ENCODE measurements at places on chromosomes 4 and X. TPM values are rescaled to one million over a fixed set of nuclear protein-coding genes. Genes with fewer than 3 reads are reported as not detected.

- ATAC-seq: no peak
These were observed 2.5 kb upstream of the SPANXD start for GRCh38 chrX:141701072-141701471.

PCYT1B gene
- total RNA-seq: 5.4 TPM

WFS1 gene
- total RNA-seq: 95.9 TPM

SHROOM4 gene
- 10.6 TPM for total RNA-seq

DNA sequence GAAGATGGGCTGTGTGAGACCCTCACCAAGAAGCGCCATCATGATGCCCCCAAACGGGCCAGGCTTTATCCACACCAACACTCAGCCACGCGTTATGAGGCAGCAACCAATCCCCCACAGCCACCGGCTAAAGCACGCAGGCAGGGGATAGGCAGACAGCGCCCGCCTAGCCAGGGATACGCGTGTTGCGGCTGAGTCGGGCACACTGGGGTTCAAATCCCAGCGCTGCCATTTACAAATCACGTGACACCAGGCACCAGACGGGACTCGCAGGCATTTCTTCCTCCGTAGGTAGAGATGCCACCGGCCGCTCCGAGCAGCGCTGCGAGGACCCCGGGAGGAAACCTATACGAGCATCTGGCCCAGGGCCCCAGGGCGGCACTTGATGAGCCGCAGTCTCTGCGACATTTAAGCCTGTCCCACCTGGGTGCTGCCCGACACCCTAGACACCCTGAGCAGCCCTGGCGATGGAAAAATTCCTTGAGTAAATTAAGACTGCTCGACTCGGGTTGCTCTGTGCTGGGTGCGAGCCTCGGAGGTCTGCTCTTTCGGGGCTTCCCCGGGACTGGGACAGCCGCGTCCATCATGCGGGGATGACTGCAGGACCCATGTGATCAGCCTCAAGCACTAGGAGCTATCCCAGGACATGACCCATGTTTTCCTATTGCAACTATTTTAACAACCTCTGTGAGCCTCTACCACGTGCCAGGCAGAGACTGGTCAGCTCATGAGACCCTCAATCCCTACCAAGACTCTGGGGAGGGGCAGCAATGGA, 6.3 kb downstream of the ABLIM2 start:
- ATAC-seq: no peak

- ATAC-seq: no peak
These were observed 205.8 kb downstream of the NWD2 start for GRCh38 chr4:37450309-37450708.

SHROOM3 gene
- total RNA-seq: 29.5 TPM

CABS1 gene
- not detected for total RNA-seq

DNA sequence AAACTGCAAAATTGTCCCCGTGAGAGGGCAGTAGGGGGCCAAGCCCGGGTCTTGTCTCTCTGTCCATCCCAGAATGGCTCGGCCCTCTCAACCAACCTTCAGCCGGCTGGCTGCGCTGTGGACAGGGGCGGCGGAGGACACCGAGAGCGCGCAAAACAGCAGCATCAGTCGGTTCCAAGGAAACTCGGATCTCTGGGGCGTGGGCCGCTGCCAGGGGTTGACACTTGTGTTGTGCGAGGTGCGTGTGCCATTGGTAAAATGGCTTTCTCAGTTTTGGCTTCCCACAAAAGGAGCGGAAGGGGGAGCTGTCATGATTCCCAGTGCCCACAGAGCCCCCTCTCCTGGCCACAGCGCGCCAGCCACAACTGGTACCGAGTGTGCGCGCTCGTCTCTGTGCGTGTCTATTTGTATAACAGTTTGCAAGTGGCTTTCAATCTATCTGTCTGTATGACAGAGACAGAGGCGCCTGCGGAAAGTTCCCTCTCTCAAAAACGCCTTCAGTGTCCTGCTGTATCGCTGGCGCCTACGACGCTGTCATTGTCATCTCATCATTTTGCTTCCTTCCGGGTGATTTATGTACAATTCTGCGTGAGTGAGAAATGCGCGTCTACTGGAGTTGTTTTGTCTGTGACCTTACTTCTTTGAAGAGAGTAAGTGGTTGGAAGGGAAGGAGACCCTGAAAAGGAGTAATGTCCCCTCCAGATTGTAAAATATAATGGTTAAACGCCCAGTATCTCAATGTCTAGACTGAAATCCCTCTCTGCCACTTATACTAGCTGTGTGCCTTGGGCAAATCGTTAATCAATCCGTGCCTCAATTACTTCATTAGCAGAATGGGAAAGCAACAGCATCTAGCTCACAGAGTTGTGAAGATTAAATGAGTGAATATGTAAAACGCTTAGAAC, 1.8 kb downstream of the DKK2 start:
- ATAC-seq: peak; percentile 24

- no peak for ATAC-seq
These were observed 185.5 kb upstream of the PSAPL1 start for GRCh38 chr4:7620086-7620813.

All from gastroesophageal sphincter (tissue), 4 donors.